ENCODE measurements at places on chromosomes 5 and 9.

GRCh38 chr5:72634444-72634843 lies 127.2 kb upstream of the ZNF366 start:
- DNase-seq: no peak

GRCh38 chr9:120381839-120382238 lies 198.1 kb downstream of the CDK5RAP2 start:
- DNase-seq: no peak

DNA sequence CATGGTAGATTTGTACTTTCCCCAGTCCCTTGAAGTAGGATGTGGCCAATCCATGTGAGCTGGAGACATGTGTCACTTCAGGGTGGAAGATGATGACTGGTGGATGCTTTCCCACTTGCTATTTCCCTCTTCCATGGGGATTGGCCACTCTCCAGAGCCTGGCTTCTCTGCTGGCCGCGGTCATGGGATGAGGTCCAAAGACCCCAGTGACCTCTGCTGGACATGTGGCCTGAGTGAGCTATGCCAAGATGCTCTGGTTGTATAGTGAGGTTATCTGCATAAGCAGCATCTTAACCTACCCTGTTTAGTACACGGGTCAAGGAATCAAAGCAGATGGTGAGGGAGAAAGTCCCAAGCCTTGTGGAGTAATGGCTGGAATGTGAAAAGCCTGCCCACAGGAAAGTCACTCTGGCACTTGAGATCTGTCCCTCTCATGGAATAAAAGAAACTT lies 47.1 kb downstream of the SH3PXD2B start:
- no peak for DNase-seq

GRCh38 chr9:33180526-33181184 lies 13.5 kb upstream of the B4GALT1 start:
- DNase-seq: no peak

GRCh38 chr5:31965227-31965626 lies 208.9 kb downstream of the GOLPH3 start:
- DNase-seq: no peak

GRCh38 chr5:5420251-5420650 lies 2.2 kb upstream of the ICE1 start:
- no peak for DNase-seq

GRCh38 chr9:13467157-13467556 lies 187.7 kb upstream of the MPDZ start:
- no peak for DNase-seq

GRCh38 chr5:38258319-38259061 lies at the start of gene EGFLAM:
Gene EGFLAM, plus strand, starts transcription at chr5:38258559. Its CDS starts 196 bp downstream, at chr5:38258755.
- DNase-seq: no peak

DNA sequence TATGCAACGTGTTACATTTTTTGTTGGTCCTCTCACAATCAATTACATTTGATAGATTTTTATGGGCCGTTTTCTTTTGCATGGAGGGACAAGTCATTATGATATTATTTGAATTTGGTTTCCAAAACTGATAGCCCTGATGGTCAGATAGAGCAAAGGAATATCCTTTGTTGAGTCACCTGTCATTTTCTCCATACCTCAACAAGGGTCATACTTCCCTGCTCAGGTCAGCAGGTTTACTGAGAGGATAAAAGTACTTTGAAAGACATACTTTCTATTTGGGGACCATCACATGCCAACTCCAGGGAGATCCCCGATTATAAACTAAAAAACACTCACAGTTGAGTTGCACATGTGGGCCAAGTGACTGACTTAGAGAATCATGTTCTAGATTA lies 132.9 kb downstream of the SUSD1 start:
- DNase-seq: no peak

- no peak for DNase-seq
Measured at GRCh38 chr9:32969270-32969669, 32.2 kb downstream of the APTX start.

GRCh38 chr9:82170866-82171265 lies 182.3 kb downstream of the SPATA31D1 start:
- DNase-seq: no peak

- no peak for DNase-seq
Measured at GRCh38 chr5:54883374-54884194, 101.8 kb downstream of the ESM1 start.

DNA sequence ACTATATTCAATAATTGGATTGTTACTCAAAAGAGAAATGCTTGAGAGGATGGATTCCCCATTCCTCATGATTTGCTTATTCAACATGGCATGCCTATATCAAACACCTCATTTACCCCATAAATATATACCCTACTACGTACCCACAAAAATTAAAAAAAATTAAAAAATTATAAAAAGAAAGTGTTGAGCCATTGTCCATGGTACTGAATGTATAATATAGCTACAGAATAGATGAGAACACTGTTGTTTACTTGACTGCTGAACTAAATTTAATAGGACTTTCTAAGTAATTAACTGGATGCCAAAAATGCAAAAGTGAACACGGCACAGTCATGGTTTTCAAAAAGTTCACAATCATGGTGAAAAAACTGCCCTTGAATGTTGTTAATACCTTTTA lies 725.8 kb downstream of the KCTD16 start:
- DNase-seq: no peak

GRCh38 chr5:14790220-14790619 lies 81.4 kb downstream of the ANKH start:
- DNase-seq: no peak

DNA sequence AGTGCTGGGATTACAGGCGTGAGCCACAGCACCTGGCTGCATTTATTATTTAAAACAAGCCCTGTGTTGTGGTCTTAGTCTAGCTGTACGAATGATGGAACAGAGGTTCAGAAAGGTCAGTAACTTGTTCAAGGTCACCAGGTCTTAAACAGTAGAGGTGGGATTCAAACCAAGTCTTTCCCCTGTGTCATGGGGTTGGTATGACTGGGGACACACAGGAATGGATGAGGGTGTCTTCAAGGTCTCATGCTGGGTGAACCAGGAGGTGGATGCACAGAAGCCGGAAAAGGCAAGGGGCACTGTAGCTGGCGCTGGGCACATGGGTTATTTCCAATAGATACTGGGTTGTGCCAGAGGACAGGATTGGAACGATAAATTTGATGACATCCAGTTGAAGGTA lies 32.2 kb upstream of the TJP2 start:
- no peak for DNase-seq

DNA sequence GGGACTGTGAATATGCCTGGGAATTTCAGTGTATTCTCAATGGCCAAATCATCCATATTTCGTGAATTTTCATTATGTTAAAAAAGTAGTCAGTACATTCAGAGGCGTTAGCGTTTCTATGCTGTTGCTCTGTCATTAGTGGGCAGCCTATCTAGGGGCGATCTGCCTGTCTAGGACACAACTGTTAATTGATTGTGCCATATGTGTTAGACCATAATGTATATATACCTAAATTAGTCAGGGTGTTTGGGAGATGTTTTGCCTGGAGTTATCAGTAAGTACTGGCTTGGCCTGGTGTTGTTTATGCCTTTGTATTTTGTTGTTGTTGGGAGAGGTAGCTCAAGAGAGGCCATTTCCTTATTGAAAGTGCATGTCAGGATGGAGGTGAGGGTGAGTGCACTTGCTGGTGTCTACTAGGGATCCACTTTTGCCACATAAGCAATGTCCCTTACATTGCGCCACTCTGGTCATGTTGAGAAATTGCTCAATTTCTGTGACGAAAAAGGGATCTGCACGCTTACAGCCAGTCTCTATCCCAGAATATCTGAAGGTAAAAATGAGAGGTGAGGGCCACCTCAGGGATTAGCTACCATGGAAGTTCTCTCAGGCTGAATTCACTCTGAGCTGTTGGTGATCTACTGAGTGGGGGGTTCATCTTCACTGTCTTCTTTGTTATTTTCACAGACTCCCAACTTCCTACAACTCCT lies 123.3 kb downstream of the ST8SIA4 start:
- no peak for DNase-seq

- no peak for DNase-seq
Measured at GRCh38 chr5:79235261-79235633, 684 bp upstream of the JMY start.

DNA sequence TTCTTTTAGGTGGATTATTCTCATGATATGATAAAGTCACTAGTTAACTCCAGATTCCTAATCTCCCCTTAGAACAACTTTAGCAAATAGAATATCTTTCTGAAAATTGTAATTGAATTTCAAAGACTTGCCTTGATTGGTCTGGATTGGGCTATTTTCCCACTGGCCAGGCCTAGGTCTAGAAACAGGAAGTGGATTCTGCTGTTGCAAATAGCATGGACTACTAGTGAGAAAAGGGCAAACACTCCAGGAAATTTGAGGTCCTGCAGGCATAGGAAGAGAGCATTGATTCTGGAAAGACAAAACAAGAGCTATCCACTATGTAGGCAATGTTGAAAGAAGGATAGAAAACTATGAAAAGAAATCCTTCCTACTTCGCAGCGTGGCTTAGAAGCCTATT lies 113.4 kb downstream of the KCTD16 start:
- DNase-seq: no peak

DNA sequence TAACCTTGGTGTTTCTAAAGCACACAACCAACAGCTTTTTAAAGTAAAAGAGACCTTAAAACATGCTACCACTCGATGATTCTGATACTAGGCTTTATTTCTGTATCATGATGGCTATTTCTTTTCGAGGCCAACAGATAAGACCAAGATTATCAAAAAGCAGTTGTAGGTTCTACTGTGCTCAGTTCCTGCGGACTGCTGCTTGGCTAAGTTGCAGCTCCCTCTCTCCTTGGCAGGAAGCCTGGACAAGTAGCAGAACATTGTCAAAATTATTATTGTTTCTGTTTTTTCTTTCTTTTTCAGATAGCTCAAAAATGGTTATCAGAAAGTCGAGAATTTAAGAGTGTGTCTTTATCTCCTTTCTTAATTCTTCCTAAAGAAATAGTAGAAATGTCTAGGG lies 607.6 kb downstream of the PTPRD start:
- no peak for DNase-seq

GRCh38 chr9:28981129-28981528 lies 1407.8 kb upstream of the C9orf72 start:
- DNase-seq: no peak

- DNase-seq: no peak
Measured at GRCh38 chr9:107942291-107942690, 452.7 kb upstream of the KLF4 start.

DNA sequence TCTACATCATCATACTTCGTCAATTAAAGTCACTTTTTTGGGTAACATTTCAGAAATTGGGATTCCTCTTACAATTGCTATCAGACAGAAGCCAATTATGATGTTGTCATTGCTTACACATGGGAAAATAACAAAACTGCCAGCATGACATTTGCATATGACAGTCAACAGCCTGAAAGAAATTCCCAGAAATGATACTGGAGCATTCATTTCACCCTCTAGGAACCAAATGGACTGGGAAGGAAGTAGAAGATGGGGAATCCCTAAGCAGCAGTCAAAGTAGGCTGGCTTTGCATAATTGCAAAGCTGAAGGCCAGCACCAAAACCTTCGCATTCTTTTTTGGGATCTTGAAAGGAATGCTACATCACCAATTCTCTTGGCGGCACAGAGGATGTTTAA lies 10.7 kb downstream of the HMGCS1 start:
- no peak for DNase-seq

- DNase-seq: no peak
Measured at GRCh38 chr9:133331641-133332380, 4.2 kb downstream of the SURF6 start.

- DNase-seq: no peak
Measured at GRCh38 chr9:123686131-123686828, 243.6 kb downstream of the DENND1A start.

GRCh38 chr9:108664309-108665255 lies 191.2 kb downstream of the ACTL7B start:
- DNase-seq: no peak

DNA sequence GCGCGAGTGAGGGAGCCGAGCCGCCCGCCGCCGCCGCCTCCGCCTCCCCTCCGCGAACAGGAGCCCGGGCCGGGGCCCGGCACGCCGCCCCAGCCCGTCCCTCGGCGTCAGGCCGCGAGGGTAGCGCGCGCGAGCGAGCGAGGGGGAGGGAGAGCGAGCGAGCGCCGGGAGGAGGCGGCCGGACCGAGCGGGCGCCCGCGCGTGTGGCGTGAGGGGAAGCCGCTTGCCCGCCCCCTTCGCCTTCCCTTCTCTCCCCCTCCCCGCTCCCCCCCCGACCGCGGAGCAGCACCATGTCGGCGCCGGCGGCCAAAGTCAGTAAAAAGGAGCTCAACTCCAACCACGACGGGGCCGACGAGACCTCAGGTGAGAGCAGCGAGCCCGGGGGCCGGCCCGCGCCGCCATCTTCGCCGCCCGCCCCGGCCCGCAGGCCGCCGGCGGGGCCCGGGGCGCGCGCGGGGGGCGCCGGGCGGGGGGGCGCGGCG lies 312 bp downstream of the SET start:
- no peak for DNase-seq

- no peak for DNase-seq
Measured at GRCh38 chr5:7225826-7226225, 170.1 kb upstream of the ADCY2 start.

GRCh38 chr5:132417461-132417860 lies 48.0 kb downstream of the SLC22A5 start:
- no peak for DNase-seq

GRCh38 chr5:149439899-149440542 lies 60.9 kb upstream of the IL17B start:
- DNase-seq: peak; percentile 46

DNA sequence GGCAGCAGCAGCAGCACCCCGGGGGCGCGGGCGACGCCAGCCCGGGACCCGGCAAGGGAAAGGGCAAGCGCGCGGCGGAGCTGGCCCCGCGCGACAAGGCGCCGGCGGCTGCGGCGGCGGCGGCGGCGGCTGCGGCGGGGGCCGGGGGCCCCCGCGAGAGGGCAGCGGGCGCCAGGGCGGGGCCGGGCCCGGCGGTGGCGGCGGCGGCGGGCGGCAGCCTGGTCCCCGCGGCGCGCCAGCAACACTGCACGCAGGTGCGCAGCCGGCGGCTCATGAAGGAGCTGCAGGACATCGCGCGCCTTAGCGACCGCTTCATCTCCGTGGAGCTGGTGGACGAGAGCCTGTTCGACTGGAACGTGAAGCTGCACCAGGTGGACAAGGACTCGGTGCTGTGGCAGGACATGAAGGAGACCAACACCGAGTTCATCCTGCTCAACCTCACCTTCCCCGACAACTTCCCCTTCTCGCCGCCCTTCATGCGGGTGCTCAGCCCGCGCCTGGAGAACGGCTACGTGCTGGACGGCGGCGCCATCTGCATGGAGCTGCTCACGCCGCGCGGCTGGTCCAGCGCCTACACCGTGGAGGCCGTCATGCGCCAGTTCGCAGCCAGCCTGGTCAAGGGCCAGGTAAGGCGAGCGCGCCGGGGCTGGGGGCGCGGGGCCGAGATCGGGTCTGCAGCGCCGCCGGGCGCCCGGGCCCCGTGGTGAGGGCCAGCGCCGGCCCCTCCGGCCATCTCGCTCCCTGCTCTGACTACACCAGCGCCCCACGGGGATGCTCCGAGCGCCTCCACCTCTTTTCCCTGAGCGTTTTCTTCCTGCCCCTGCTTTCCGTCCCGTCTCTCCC lies at the start of gene UBE2QL1:
TSS of gene UBE2QL1 (plus strand) at position 238 of the 843 bp plus-strand sequence. CDS start at position 273, 35 bp downstream.
- DNase-seq: no peak

GRCh38 chr5:103259705-103260355 lies 1.3 kb downstream of the MACIR start:
- DNase-seq: peak; percentile 12

- DNase-seq: peak; percentile 21
Measured at GRCh38 chr5:152514827-152515397, 109.8 kb upstream of the NMUR2 start.

All from COLO829 (cell line).